ENCODE measurements at places on chromosomes 16 and 17.

DNA sequence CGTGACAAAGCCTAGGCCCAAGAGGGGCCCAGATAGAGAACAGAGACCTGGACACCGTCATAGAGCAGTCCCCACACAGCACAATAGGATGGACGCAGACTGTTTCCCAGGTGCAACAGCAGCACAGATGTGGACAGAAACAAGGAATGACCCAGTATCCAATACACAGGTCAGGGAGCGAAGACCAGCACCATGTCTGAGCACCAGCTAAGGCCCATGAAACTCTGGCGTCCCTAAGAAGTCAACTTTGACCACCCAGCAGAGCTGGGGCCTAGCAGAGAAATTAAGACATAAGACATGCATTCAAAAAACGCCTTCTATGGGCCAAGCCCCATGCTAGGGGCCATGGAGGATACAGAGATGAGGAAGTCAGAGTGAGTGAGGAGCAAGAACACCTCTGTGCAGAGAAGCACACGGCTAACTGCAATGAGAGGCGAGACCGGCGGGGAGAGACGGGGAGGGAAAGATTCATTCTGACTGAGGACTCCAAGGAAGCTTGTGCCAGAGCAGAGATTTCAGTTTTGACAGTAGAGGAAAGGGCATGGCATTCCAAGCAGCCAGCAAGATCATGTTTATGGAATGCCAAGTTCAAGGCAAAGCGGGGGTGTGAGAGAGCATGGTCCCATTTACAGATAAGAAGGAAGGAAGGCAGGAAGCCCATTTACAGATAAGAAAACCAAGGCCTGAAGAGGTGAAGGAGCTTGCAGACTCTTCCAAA, 50.8 kb downstream of the PITPNM3 start:
- no peak for DNase-seq

DNA sequence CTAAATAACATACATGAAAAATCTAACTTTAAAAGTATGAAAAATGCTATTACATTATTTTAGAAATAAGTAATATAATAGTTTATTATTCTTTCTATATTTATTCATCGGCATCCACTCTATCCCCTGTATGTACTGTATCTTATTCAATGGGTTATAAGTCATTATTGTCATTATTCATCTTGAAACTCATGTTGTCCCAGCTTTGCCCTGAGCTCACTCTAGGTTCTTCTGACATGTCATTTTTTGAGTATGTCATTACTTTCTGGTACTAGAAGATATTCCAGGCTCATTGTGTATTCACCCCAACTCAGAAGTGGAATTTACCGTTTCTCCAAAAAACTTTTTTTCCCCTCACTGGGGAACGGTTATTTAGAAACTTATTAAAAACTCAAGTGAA, 53.0 kb upstream of the MNT start:
- no peak for DNase-seq

DNA sequence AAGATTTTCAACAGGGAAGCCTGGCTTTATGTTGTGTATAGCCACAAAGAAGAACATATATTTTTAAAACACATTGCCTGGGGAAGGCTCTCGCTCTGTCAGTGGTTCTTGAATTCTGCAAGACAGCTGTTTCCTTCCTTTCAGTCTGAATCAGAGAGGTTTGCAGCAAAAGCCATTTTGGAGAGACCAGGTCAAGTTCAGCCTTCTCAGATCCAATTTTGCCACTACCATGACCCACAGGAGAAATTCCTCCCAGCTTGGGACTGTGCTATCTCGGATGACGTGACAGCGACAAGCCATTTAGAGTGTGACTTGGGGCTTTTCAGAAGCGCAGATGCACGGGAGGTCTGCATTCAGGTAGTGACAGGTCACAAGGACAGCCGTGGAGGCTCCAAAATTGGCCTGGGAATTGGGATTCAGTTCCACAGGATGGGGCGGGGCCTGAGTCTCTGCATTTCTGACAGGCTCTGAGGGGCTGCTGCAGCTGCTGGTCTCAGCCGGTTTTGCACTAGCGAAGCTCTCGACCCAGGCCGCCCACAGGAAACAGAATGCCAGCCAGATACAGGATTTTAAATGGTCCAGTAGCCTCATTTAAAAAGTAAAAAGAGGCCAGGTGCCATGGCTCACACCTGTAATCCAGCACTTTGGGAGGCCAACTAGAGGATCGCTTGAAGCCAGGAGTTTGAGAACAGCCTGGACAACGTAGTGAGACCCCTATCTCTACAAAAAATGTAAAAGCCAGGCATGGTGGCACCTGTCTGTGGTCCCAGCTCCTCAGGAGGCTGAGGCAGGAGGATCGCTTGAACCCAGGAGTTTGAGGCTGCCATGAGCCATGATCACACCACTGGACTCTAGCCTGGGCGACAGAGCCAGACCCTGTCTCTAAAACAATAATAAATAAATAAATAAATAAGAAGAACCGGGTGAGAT, 196.6 kb upstream of the CIBAR2 start:
- peak; percentile 35 for DNase-seq

DNA sequence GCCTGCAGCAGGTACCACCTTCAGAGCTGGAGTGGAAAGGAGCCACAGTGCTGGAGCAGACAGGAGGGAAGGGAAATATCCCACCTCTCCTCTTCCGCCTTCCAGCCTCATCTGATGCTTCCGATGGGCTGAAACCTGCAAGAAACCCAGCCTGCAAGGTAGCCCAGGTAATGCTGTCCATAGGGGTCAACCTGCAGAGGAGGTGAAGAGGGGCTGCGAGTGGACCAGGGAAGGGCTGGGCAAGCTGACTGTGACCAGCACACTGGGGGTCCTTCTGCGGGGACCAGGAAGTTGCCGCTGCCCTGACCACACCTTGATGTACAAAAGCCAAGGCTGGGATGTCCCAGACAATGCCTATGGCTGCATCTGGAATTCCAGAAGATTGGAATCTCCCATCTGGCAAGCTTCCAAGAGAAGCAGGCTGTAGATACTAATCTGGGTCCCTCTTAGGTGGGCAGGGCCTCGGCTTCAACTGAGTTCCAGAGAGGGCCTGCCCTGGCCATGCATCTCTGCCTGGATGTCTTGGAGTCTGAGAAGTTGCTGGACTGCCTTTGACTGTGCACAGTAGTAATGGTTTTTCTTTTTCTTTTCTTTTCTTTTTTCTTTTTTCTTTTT, 5.8 kb downstream of the FOXL1 start:
- no peak for DNase-seq

DNA sequence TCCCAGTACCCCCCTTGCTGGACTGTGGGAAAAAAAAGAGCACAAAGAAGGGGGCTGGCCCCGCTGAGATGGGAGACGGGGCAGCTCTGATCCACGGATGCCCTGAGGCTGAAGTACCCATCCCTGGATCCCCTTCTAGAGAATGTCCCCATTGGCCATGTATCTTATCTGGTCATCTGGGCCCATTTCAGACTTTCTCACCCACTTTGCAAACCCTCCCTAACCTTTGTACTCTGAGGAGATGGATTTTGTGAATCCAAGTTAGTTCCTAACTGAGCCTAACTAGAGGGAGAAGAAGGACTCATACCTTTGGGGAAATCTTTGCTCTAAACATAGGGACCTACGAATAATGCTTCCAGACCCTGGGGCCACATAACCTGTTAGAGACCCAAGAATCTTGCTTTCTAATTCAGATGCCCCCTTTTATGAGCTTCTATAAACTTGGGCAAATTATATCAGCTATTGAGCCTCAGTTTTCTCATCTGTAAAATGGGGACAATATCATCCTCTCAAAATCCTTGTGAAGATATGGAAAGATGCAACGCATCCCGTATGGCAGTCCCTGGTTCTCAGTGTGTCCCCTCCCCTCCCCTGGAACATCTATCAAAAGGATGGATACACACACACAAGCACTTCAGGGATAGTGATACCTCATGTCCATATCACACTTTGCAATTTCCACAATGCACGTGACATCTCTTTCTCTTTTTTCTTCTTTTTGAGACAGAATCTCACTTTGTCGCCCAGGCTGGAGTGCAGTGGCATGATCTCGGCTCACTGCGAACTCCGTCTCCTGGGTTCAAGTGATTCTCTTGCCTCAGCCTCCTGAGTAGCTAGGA, 16.8 kb upstream of the FZD2 start:
- DNase-seq = peak; percentile 15

GRCh38 chr17:13385481-13385911, 216.2 kb downstream of the HS3ST3A1 start:
- no peak for DNase-seq

DNA sequence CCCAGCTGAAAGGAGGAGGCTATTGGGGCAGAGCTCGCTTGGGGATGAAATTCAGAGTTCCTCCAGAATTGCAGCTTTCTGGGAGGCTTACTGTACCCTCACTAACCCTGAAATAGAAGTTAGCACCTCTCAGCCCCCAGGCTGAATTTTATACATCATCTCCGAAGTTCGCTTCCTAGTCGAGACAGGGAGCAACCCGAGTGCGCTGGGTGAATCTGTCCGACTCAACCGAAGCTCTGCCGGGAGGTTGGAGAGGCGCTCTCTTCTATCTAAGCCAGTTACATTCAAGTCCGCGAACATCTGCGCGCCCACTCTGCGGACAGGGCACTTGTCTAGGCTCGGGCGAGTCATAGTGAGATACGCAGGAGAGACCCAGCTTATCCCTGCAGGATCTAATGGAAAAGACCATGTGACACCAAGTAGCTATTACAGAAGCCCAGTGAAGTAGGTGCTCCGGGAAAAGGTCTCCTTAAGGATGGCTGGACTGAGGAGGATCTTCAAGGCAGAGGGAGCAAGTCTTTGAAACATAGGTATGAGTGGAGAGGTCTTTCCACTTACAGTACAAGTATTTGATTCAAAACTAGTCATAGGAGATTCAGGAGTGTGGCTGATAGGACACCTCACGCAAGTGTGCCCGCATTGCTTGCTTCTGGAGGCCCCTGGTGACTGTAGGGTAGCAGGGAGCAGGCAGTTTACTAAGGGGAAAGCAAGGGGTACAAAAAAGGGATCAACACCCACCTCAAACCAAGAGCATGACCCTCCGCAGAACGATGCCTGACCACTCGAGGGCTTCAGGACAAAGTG, 646 bp upstream of the HES7 start:
- peak; percentile 63 for DNase-seq

- DNase-seq = peak; percentile 17
These were observed 4.8 kb downstream of the LIMD2 start for GRCh38 chr17:63694950-63695773.

- no peak for DNase-seq
These were observed 208.9 kb upstream of the CHMP6 start for GRCh38 chr17:80782536-80783427.

DNA sequence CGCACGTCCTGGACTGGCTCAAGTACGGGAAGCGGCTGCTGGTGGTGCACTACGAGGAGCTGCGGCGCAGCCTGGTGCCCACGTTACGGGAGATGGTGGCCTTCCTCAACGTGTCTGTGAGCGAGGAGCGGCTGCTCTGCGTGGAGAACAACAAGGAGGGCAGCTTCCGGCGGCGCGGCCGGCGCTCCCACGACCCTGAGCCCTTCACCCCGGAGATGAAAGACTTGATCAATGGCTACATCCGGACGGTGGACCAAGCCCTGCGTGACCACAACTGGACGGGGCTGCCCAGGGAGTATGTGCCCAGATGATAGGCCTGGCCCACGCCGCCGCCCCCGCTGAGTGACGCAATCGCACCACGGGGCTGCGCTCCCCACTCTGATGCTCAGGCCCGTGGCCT, 50.2 kb downstream of the WSCD1 start:
- DNase-seq = no peak

DNA sequence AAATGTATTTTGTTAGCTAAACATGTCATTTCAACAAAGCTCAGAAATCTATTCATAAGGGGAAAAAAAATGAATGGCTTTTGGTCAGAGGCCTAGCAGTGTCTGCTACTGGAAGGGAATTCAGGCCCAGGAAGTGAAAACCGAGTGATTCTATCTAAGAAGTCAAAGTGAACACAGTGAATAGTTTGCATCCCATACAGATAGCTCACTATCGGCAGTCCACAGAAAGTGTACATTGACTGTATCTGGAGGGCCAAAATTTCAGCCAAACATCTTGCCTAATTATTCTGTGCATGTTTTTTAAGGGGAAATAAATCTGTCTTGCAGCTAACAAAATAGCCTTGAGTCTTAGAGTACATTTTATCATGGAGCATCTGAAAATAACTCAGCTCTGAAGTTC, 214.4 kb upstream of the CACNG5 start:
- DNase-seq = no peak

- DNase-seq = no peak
These were observed 26.8 kb downstream of the ZFP1 start for GRCh38 chr16:75175074-75175473.

DNA sequence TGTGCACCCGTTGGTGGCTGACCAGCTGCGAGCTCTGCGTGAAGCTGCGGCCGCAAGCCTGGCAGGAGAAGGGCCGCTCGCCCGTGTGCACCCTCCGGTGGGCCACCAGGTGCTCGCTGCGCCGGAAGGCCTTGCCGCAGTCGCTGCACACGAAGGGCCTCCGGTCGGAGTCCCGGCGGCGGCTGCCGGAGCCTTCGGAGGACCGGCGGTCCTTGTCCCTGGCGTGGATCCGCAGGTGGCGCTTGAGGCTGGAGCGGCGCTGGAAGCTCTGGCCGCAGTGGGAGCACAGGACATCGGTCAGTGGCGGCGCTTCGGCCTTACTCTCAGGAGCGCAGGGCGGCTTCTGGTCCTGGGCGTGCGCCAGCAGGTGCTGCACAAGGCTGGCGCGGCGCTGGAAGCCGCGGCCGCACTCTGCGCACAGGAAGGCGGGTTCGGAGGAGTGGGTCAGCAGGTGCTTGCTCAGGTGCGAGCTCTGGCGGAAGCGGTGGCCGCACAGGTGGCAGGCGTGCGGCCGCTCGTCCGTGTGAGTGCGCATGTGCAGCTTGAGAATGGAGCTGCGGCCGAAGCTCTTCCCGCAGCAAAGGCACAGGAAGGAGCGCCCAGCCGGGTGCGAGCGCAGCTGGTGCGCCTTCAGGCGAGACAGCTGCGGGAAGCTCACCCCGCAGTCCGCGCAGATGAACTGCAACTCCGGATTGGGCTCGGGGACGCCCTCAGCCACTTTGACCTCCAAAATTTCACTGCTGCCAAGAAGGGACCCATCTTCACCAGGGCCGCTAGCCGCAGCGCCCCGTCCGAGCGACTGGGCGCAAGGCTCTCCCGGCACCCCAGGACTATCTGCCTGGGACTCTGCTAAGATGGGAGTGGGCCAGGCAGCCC, 9.1 kb downstream of the ZSCAN10 start:
- no peak for DNase-seq

DNA sequence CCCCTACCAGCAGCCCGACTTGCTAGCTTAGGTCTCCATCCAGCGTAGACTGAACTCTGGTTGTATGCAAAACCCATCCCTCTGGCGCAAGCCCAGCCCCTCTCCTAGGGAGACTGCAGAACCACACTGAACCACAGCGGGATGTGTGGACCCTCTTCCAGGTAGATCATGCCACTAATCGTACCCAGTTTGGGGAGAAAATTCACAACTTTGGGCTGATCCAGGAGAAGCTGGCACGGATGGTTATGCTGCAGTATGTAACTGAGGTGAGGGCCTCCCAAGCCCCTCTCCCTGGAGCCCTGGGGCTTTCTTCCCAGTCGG, 3.2 kb downstream of the ACADVL start:
- DNase-seq = no peak

DNA sequence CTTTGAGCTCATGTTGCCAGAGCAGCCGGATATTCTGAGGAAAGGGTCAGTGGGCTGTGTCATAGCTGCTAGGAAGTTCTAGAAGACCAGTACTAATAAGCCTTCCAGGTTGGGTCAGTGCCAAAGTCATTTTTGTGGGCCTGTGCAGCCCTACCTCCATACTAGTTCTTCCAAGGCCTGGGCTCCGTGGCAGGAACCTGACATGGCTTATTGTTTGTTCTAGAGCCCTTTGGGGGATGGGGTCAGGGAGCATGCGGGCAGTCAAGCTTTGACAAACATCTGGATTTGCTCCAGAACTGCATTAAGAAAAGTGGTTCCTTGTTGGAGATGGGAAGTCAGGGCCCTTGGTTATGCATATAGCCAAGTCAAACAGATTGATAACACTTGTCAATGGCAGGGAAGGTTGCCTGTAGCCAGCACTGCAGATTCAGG, 7.6 kb downstream of the ALKBH5 start:
- no peak for DNase-seq

Measured in eye (tissue), 1 donor.